ENCODE measurements at places on chromosomes 6 and 20.

DNA sequence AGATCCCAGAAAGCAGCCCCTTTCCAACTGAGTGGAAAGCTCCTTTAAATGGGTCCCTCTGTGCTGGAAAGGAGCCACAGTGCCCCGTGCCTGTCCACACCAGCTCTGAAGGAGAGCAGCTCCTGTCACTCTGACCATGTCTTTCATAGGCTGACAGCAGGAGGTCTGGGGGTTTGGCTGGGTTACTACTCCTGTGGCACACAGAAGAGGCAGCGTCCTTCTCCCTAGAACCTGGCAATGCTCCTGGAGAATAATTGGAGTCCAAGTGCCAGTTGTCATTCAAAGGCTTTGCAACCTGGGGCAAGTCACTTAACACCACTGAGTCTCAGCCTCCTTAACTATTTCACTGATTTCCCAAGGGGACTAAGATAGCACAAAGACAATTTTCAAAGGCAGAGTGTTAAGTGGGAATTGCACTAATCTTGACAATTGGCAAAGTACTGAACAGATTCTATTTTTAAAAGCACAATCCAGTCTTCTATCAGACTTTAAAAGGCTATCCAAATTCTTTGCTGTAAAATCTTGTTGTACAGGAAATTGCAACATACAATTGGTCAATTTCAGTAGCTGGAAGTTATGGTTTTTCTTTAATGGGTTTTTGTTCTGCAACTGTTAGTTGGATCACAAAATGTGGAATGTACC lies 457.2 kb downstream of the KIF16B start:
- DNase-seq = no peak

GRCh38 chr6:18380158-18380836 lies 6.9 kb upstream of the RNF144B start:
- DNase-seq = no peak

DNA sequence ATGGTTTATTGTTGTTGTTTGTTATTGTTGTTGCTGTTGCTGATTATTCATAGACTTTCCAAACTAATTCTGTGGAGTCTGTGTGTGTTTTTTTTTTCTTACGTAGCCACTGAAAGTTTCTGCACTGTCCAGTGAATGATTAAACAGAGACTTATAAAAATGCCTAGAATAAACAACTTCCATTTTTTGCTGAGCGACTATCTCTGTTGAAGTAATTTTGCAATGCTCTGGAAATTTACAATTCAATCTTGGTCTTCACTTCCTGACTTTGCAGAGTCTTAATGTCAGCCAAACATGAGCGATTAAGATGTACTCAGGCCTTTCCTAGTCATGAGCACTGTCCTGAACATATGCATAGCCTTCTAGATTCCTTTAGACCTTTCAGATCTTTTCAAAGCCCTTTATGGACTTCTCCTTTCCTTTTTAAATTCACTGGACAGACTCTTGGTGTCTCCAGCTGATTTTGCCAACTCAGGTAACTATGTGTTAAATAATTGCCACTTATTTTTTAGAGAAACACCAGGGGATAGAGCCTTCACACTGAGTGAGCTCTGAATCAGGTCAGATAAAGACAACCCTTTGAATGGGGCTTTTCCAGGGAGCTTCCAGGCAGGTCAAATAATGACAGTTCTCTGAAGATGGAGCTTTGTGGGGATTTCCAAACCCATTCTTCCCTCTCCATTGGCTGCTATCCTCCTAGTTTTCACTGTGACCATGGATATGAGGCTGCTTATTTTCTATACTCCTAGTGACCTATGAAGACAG lies 622.8 kb upstream of the EPHA7 start:
- no peak for DNase-seq

DNA sequence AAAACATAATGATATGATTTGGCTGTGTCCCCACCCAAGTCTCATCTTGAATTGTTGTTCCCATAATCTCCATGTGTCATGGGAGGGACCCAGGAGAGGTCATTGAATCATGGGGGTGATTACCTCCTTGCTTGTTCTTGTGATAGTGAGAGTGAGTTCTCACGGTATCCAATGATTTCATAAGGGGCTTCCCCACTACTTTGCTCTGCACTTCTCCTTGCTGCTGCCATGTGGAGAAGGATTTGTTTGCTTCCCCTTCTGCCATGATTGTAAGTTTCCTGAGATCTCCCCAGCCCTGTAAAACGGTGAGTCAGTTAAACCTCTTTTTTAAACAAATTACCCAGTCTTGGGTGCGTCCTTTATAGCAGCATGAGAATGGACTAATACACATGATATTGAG lies 156.8 kb upstream of the PLCB4 start:
- DNase-seq = no peak

DNA sequence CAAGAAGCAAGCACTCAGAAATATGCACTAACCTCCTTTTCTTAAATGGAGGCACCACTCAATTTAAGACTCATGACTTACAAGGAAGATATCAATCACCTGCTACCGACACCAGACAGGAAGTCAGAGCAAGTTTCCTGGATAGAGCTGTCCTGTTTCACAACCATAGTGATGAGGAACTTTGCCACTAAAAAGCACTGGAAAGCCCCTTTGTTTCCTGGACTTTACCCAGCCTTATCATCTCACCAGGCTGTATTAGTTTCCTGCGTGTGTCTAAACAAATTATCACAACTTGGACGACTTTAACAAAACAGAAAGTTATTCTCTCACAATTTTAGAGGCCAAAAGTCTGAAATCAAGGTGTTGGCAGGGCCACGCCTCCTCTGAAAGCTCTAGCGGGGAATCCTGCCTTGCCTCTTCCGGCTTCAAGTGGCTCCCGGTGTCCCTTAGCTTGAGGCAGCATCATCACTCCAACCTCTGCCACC lies 253.8 kb upstream of the STXBP5 start:
- DNase-seq = no peak

DNA sequence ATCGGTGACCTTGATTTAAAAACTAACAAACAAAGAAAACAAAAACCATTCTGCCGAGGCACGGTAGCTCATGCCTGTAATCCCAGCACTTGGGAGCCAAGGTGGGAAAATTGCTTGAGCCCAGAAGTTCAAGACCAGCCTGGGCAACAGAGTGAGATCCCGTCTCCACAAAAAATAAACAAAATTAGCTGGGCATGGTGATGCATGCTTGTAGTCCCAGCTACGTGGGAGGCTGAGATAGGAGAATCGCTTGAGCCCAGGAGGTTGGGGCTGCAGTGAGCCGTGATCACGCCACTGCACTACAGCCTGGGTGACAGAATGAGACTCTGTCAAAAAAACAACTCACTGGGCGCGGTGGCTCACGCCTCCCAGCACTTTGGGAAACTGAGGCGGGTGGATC lies 48.2 kb upstream of the TFAP2A start:
- DNase-seq = no peak

GRCh38 chr6:155143029-155143577 lies 120.7 kb upstream of the CLDN20 start:
- no peak for DNase-seq

DNA sequence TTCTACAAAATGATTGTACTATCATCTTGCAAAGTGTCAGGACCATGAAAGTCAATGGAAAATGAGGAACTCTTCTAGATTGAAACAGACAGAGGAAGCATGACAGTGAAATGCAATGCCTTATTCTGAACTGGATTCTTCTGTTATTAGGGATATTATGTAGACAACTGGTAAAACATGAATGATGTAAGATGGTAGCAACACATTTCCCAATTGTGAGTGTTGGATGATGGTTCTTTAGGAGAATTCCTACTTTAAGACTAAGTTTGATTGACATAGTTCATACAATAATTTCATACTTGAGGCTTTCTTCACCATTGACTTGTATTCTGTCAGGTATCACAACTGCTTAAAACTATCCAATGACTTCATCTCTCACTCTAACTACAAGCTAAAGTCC lies 4.5 kb downstream of the UBE3D start:
- no peak for DNase-seq

- DNase-seq = no peak
Observed at GRCh38 chr6:36113049-36113448, 17.3 kb upstream of the MAPK13 start.

DNA sequence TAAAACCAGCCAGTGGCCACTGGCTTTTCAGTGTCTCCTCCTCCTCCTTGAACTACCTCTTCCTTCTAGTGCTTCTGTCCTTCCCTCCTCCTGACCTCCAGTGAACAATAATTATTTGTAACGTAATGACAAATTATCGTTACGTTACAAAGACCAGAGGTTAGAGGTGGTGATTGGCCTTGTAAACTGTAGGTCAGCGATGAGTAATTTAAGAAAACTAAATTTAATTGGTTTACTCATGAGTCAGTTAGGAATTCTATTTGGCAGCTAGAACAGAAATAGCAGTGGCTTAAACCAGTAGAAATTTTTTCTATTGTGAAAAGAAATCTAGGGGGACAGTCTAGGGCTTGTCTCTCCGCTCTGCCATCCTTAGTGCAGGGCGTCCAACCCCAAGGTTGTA lies 38.8 kb downstream of the PPARD start:
- no peak for DNase-seq

- no peak for DNase-seq
Observed at GRCh38 chr20:50029697-50030461, 47.1 kb downstream of the SNAI1 start.

- peak; percentile 32 for DNase-seq
Observed at GRCh38 chr6:43770372-43771209, 580 bp downstream of the VEGFA start.

Data from stimulated activated CD8-positive, alpha-beta memory T cell treated with anti-CD3 and anti-CD28 coated beads, Interleukin-15, amount 100 ng/mL, for 48 hours (primary cell).